ENCODE measurements at places on chromosomes 7 and 10.

GRCh38 chr7:44148166-44148565, 7.0 kb upstream of the MYL7 start:
- no peak for DNase-seq

DNA sequence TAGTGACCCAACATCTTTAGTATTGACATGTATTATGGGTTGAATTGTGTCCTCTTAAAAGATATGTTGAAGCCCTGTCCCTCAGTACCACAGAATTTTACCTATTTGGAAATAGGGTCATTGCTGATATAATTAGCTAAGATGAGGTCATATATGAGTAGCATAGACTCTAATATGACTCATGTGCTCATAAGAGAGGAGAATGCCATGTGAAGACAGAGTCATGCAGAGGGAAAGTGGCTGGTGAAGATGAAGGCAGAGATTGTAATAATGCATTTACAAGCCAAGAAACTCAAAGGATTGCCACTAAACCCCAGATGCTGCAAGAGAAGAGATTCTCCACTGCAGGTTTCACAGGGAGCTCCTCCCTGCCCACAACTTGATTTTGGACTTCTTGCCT, 496.4 kb downstream of the KIF20B start:
- no peak for DNase-seq

DNA sequence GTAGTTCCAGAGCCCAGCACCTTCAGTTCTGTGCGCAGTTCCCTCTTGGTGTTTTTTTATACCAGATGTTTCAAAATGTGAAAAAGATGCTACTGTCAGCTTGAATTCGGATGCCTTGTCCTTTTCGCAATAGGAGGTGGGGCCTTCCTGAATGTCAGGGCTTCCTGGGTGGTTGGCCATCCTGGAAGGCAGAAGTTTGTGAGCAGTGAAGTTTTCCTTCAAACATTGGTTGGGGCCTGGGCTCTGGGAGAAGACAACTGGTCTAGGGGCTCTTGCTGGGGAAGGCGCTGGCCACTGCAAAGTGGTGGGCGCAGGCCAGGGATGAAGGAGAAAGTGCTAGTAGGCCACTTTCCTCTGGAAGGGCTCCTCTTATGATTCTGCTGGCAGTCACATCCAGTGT, 56.8 kb upstream of the JAZF1 start:
- DNase-seq = no peak

GRCh38 chr7:42400211-42400772, 163.3 kb upstream of the GLI3 start:
- no peak for DNase-seq

DNA sequence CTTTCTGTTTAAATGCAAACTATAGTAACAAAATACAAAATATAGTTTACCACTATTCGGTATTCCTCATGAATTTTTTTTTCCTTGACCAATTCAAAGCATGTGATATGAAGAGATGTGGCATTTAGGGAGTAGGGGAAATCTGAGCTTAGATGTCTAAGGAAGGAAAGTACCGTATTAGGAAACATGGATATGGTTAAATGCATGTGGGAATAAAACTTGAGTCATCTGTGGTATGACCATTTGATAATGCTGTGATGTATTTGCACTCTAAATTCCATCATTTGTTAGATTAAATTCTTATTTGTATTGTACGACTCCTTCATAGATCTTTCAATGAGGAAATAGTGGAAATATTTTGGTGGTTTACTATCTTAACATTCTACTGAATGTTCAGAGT, 19.7 kb downstream of the AHR start:
- no peak for DNase-seq

- no peak for DNase-seq
Observed at GRCh38 chr7:46948716-46949115, 633.2 kb downstream of the TNS3 start.

DNA sequence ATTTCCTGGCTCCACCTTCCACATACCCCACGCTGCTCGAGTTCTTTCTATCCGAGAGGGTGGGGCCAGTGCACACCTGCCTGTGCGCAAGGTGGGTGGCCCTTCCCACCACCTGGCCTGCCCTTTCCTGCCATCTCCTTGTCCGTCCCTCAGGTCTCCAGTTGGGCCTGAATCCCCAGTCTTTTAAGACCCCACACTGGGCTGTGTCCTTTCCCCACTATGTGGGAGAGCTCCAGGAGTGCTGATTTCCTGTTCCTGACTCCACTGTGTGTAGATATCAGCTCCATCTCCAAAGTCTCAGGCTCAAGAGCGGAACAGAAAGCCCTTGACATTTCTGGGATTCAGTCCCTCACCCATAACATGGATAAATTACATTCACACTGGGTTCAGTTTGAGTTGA, 20.1 kb downstream of the LHPP start:
- DNase-seq = no peak

DNA sequence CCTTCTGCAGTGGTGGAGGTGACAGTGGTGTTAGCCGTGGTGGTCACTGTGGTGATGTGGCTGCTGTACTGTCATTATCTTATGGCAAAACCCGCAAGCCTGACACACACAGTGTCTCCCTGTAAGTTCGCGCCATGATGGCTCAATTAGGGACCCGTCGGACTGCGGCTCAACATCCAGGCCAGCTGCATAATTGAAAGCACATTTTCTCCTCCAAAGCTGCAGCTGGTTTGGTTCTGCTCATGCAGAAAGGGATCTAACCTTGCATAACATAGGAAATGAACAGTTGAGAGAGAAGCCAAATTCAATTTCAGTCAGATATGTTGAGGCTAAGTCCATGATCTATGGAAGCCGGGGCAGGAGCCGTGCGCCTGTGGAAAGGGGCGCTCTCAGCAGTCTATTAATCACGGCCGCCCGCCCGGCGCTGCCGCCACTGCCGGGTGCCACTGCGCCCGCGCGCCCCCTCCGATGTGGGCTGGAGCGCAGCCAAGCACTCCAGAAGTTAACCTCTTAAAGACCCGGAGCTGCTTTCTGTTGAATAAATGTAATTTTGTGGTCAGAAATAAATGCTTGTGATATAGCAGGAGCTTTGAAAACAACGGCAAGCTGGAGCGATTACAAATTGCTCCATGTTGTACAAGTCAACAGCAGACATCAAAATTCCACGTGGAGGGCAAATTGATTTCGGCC, 227.7 kb downstream of the CUX1 start:
- DNase-seq = peak; percentile 76

- DNase-seq = no peak
Observed at GRCh38 chr10:117663750-117664149, 121.2 kb downstream of the EMX2 start.

- no peak for DNase-seq
Observed at GRCh38 chr10:1141701-1142100, 85.5 kb downstream of the WDR37 start.

- DNase-seq = no peak
Observed at GRCh38 chr7:130733931-130734814, at the start of gene KLF14. Gene KLF14, minus strand, starts transcription at chr7:130734207. Its CDS starts 174 bp downstream, at chr7:130734033.

- DNase-seq = no peak
Observed at GRCh38 chr10:103745341-103746247, 109.8 kb downstream of the SH3PXD2A start.

DNA sequence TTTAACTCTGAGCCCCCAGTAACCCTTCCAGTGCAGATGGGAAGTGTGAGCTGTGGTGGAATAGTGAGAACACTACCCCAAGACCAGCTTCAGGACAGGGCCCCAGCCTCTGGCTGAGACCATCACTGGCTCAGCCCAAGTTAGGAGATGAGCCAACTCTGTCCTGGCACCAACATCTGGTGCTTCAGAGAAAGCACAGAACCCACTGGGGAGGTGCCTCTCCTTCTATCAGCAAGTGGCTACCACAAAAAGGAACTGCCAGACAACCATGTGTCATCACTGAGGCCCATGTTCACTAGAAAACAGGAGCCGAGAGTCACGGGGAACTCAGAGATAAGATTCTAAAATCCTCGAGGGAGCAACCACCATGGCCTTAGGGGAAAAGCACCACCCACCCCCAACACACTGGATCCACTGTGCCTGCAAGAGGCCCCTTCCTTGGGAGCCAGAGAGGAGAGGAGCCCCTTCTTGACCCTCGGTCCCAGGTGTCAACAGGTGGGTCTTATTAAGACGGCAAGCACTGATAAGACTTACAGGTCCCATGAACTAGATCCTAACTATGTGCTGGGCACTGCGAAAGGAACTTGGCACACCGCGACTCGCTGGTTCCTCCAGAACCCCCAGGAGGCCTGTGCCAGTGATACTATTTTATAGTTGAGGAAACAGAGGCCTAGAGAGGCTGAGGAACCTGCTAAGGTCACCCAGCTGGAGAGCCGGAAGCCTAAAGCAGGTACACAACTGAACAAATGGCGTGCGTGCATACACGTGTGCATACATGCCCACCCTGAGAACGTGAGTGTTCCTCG, 102.7 kb downstream of the FAM53B start:
- DNase-seq = no peak

GRCh38 chr10:118497227-118497626, 98.2 kb downstream of the PRLHR start:
- peak; percentile 13 for DNase-seq

DNA sequence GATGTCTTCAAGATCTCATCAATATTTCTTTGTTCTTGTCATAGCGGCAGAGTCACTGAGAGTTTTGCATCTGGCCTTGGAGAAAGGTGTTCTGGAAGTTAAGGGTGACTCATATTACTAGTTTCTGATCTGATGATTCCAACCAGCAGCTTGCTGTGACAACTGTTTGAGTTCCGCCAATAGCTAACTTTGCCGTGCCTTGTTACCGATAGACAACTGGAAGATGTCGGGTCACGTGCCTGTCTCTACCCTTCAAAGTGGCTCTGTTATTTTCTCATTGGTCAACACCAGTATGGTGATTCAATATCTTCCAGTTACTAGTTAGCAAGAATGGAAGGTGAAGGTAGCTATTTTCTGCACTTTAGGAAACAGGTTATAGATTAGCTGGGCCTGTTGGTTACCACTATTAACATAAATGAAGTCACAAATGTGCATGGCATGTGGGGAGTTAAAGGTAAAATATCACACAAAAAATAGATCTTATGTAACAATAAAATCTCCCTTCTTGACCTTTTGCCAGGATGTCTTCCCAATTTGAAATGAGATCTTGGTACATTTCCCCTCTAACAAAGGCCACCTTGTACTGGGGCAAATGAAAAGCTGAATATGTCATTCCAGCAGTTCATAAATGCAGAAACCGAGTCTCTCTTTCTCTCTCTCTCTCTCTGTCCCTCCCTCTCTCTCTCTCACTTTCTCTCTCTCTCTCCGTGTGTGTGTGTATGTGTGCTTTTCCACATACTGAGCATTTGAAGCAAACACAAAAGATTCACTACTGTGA, 2.6 kb upstream of the MGAM2 start:
- DNase-seq = no peak

- DNase-seq = no peak
Observed at GRCh38 chr7:22346383-22347107, 10.4 kb downstream of the RAPGEF5 start.
